ENCODE measurements at places on chromosomes 5 and 9.
A peak's percentile ranks its signal among the peaks of the same experiment; 100 is the strongest.

DNA sequence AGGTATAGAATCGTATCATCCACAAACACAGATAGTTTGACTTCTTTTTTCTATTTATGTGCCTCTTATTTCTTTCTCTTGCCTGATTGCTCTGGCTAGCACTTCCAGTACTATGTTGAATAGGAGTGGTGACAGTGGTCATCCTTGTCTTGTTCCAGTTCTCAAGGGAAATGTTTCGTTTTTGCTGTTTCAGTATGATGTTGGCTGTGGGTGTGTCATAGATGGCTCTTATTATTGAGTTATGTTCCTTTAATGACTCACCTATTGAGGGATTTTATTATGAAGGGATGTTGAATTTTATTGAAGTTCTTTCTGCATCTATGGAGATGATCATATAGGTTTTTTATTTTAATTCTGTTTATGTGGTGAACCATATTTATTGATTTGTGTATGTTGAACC lies 70.3 kb downstream of the ENC1 start:
- DNase-seq = no peak

DNA sequence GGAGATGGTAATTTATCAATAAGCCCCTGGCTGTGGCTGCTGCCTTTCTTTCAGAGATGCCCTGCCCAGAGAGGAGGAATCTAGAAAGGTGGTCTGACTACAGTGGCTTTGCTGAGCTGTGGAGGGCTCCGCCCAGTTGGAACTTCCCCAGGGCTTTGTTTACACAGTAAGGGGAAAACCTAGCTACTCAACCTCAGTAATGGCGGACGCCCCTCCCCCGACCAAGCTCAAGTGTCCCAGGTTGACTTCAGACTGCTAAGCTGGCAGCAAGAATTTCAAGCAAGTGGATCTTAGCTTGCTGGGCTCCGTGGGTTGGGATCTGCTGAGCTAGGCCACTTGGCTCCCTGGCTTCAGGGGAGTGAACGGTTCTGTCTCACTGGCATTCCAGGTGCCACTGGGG lies 865.4 kb upstream of the ACO1 start:
- DNase-seq = no peak

GRCh38 chr5:75567710-75568109 lies 43.5 kb upstream of the ANKDD1B start:
- DNase-seq = no peak

DNA sequence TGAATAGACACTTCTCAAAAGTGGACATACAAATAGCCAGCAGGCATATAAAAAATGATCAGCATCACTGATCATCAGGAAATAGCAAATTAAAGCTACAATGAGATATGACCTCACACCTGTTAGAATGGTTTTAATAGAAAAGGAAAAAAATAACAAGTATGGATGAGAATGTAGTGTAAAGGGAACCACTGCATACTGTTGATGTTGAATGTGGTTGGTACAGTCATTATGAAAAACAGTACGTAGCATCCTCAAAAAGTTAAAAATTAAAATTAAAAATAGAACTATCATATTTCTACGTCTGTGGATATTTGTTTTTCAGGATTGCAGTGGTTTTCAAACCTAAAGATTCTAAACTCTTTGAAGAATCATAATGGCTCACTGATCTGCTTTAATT lies 215.1 kb upstream of the NREP start:
- DNase-seq = no peak

DNA sequence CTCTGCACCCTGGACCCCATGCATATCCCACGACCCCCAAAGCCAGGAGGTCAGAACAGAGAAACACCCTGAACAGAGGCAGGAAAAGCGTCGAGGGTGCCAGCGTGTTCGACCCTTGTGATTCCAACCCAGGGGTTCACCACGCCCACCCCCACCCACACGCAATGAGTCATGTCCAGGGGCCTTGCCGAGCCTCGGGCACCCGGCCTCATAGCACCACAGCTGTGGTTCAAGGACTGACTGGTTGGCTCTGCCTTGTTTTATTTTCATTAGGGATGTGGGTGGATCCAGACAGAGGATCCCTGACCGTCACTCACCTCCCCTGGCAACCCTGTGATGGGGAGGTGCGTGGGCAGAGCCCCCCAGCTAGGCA lies 9.5 kb upstream of the QSOX2 start:
- no peak for DNase-seq

DNA sequence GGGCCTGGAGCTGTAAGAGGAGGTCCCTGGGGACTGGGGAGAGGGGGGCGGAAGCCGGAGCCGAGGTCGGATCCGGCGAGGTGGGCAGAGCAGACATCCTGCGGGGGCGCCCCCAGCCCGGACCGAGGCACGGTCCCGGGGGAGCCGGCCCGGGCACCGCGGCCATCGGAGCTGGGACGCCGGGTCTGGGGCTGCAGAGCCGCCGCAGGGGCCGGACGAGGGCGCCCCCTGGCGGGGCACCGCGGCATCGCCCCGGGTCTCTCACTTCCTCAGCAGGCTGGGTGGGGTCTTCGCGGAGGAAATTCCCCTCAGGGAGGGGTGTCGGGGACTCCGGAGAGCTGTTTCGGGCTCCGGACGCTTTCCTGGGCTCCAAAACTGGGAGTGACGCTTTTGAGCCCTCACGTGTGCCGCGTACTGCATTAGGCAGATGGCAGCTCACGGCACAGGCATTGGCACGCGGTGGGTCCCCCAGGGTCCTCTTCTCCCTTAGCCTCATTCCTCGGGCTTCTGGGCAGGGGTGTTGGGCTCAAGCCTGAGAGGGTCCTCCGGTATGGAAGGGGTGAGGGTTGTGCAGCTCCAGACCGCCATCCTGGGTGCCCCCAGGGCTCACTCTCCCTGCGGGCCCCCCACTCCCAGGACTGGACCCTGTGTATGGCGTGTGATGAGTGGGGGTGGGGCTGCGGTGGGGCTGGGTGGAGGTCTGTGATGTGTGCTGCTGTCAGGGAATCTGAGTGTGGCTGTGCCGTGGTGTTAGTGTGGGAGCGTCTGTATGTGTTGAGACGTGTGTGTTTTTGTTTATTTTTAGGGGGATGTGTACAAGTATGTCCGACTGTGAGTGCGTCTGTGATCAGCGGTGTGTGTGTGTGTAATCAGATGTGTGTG lies 29.6 kb downstream of the LHX2 start:
- peak; percentile 33 for DNase-seq

DNA sequence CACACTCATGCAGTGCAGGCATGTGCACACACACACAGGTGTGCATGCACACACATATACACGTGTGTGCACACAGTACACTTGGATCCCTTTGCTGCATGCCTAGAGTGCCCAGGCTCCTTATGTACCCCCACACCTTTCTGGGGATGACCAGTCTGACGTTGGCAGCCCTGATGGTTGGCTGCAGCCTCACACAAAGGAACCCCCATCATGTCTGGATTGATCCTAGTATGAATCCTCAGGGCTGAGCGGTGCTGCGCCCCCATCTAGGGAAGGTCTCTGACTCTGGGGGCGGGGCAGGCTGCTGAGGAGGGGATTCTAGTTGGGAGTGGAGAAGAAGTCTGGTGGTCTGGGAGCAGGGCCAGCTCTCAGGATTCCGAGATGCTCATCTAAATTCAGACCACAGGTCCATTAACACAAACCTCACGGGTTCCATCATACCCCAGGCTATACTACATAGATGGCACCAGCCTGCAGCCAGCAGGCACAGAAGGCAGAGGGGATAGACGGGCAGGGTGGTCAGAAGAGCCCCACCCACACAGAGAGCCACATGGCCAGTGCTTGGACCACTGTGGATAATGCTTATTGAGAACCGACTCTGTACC lies 50.5 kb upstream of the OLFM1 start:
- no peak for DNase-seq
